ENCODE measurements at places on chromosomes 2 and 18.

GRCh38 chr2:231955758-231956472 lies 5.6 kb upstream of the DIS3L2 start:
- no peak for DNase-seq

GRCh38 chr2:74291218-74291544 lies 52.0 kb downstream of the SLC4A5 start:
- DNase-seq, result no peak

DNA sequence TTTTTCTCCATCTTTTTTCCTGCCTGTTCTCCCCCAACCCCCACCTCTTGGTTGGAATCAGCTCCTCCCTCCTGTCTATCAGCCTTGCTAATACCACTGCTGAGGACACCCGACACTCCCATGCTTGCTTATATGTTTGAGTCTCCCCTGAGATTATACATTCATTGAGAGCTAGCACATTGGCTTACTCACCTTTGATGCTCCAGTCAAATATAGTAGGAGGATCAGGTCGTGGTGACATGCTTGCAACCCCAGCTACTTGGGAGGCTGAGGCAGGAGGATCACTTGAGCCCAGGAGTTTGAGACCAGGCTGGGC lies 91.5 kb upstream of the CCBE1 start:
- DNase-seq, result no peak

DNA sequence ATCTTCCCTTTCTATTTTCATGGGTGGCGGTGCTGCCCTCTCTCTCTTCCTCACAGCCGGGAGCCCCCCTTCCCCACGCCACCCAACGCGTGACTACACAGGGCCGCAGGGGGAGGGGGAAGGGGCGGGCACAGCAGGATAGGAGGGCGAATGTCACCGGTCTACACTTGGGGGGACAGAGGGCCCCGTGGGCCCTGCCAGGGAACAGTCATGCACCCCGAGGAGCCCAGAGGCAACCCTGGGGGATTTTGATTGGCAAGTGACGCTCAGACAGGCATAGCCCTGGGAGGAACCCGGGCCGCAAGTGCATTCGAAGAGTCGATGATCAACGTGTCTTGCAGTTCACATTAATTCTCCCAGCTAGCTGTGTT lies 91.1 kb upstream of the ANKRD30BL start:
- DNase-seq, result no peak

DNA sequence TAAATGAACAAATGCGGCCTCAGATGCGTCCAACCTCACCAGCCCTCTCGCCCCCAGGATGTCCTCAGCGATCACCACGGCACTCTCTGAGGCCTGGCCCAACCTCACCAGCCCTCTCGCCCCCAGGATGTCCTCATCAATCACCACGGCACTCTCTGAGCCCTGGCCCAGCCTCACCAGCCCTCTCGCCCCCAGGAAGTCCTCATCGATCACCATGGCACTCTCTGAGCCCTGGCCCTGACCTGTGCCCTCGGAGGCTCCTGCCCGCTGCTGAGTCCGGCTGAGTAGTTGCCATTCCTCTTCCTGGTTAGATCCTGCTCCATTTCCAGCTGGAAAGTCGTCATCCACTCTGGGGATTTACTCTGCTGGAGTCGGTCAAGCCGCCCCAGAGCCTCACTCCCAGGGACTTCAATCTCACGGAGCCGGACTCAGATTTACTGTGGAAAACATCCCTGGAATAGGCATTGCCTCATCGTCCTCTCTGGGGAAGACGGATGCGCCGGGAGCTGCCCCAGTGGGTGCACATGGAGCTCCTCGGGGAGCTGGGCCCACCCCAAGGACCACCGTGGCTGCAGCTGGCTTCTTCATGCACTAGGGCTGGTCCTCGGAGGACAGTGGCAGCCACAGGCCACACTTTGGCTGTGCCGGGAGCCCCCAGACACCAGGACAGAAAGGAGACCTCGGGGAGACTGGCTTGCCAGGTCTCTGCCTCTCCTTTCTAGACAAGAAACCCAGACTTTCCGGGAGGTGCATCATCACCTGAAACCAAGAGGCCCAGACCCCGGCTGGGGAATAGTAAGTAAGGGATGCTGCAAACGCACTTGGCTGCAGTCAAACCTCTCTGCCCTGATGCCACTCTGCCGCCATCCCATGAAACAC lies 230.6 kb downstream of the EIPR1 start:
- DNase-seq, result no peak

All from tibial nerve (tissue), 4 donors.